ENCODE measurements at places on chromosomes 4 and X.

DNA sequence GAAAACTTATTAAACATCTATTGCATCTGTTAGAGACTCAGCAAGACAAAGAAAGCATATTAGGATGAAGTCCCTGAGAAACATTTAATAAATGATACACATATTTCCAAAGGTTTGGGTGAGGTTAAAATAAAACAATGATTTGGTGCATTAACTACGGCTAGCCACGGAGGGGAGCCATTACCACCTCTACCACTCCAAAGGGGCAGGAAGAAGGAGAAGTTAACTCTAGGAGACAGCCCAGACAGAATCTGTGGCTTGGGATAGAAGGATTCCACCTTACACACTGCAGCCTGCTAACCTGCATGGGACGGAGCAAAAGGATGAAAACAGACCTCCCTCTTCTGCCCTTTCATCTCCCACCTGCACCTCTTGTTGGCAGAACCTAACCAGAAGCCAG lies 189.1 kb upstream of the C1QTNF7 start:
- DNase-seq, result peak; percentile 37

DNA sequence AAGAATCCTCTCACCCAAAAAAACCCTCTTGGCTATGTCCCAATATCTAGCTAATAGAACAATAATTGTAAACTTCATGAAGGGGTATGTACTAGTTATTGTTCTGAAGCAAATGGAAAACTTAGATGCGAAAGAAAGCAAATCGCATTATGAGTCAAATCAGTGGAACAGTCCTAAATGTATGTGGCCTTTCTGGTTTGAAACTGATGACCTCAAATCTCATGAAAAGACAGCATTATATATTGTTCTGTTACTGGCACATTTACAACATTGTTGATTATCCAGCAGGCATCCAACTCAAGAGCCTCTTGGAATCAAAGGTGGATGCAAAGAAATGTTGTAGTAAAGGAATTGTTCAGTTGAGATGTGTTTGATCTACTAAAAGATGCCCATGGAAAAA lies 34.7 kb downstream of the CSN3 start:
- DNase-seq, result no peak

- peak; percentile 31 for DNase-seq
These were observed 490 bp downstream of the RWDD4 start for GRCh38 chr4:183658362-183659028.

DNA sequence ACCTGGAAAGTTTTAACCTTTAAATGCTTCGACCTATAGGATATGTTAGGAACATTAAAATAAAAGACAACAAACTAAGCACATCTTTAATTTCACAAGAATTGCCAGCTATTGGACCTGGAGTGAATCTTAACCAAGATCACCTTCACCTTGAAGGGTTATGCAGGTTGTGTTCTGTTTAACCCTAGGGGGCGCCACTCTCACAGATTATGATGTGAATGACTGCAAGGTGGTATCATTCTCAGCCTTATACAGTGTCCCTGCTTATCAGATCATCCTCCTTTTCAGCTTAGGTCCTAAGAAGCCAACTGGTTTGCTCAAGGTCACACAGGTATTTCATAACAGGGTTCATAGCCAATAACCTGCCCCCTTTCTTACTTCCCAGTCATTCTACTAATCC lies 23.5 kb downstream of the INTS6L start:
- DNase-seq, result no peak

DNA sequence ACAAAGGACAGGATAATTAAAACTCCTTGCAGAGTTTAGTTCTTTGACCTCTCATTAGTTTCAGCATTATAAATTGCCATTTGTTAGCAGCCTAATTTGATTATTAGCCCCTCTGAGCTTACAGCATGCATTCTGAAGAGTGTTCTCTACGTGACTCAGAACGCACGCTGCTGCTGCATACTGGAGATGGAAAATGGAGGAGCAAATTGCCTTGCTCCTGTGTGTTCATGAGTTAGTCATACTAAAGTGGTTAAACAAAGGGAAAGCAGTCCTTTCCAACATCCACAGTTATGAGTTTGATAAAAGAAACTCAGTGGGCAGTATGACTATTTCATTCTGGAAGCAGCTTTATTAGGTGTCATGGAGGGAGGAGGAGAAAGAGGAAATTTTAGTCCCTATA lies 922.5 kb downstream of the RPA4 start:
- no peak for DNase-seq

GRCh38 chr4:53981066-53981465 lies 83.3 kb downstream of the CHIC2 start:
- no peak for DNase-seq

DNA sequence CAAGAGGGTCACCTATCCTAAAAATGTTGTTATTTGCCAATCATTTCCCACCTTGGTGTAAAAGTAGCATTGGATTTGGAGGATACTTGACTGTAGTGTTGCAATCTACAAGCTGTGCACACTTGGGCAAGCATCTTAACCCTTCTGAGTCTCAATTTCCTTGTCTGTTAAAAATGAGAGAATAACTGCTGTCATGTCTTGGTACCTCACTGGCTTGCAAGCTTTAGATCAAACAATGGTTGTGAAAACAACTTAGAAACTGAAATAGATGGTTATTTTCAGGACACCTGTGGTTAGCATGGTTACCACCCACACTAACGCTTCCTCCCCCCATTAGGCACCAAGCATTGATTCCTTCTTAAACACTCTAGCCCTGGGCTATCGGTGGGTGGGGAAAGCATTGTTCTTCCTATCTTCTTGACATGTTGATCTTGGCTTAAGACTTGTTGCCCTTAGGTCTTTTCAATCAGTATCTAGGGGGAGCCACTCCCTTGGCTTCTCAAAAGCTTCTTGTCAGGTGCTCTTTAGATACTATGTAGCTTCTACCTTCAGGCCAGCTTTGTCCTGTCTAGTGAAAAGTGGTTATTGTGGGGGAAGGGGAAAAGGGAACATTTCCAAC lies 10.6 kb upstream of the AMOT start:
- no peak for DNase-seq

DNA sequence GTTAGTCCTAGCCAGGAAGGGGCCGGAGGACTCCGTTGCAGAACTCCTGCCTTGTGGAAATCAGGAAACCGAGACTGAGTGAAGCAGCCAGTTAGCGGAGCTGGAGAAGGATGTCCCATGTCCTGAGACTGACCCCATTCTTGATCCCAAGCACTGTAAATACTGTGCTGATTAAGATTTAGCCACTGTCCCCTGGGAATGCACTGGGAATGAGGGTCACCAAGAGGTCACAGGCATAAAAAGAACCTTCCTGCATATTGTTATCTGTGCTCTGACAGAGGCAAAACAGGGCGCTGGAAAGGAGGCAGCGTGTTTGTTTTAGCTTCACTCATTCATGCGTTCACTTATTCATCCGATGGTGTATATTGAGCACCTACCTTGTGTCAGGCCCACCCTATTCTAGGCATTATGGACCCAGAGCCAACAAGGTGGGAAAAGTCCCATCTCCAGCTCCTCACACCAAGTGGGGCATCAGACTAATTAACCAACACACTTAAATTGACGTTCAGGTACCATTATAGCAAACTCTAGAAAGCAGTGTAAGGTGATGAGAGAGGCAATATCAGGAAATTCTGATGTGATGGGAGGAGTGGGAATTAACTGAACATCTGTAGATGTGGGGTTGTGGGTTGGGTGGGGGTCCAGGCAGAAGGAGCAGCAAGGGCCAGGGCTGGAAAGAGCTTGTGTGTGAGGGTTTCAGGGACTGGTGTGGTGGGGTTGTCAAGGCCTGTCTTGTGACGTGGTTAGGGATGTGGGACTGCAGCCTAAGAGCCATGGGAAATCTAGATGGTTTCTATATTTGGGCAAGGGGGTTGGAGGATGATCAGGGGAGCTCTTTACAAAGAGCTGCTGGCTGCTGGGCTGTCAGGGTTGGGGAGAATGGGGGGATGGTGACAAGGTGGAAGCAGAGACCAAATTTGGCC lies 10.6 kb upstream of the SLC2A9 start:
- DNase-seq, result no peak

- no peak for DNase-seq
These were observed 3.1 kb downstream of the IDUA start for GRCh38 chr4:989722-990471.

GRCh38 chrX:136531951-136532350 lies at the start of gene VGLL1:
VGLL1 (plus strand) TSS chrX:136532215; CDS start chrX:136536021, 3,806 bp downstream.
- no peak for DNase-seq

DNA sequence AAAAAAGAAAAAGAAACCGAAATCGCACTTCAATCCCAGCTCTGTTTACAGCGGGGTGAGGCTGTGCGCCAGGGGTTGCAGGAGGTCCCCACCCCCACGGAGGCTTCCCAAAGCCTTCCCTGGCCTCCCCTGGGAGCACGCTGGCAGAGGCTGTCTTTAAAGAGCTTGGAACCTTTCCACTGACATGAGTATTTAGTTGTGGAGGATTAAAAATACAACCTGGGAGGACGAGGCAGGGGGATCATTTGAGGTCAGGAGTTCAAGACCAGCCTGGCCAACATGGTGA lies 69.1 kb downstream of the PPP2R2C start:
- DNase-seq, result no peak

GRCh38 chr4:171376724-171377123 lies 436.5 kb upstream of the GALNTL6 start:
- DNase-seq, result no peak
